Ovary (tissue), 10 donors: ENCODE measurements at places on chromosomes 7 and 10.

DNA sequence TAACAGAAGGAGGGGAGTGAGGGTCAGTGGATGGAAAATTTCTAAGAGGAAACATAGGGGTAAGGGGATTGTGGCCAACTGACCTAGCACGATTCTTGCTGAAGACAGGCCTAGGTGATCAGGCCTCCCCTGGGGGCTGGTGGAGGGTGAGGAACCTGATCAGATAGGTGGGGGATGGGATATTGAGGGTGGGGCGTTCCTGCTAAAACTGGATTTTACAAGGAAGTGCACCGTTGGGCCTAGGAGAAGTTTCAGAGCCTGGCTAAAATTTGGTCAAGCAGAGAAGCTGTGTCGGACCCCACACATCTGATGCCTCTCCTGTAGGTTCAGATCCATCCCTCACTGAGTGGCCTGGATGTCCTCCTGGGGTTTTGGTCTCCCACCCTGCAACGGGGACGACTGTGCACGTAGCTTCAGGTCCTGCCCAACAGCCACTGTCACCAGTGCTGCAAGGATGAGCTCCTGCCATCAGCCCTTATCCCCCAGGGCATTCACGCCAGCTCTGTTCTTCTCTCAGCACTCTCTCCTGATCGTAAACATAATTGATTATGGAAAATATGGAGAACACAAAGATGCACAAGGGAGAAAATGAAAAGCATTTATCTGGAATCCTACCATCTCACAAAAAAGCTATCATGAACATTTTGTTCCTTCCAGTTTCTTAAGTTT, 89.9 kb downstream of the ADCY1 start:
- DNase-seq, result no peak

DNA sequence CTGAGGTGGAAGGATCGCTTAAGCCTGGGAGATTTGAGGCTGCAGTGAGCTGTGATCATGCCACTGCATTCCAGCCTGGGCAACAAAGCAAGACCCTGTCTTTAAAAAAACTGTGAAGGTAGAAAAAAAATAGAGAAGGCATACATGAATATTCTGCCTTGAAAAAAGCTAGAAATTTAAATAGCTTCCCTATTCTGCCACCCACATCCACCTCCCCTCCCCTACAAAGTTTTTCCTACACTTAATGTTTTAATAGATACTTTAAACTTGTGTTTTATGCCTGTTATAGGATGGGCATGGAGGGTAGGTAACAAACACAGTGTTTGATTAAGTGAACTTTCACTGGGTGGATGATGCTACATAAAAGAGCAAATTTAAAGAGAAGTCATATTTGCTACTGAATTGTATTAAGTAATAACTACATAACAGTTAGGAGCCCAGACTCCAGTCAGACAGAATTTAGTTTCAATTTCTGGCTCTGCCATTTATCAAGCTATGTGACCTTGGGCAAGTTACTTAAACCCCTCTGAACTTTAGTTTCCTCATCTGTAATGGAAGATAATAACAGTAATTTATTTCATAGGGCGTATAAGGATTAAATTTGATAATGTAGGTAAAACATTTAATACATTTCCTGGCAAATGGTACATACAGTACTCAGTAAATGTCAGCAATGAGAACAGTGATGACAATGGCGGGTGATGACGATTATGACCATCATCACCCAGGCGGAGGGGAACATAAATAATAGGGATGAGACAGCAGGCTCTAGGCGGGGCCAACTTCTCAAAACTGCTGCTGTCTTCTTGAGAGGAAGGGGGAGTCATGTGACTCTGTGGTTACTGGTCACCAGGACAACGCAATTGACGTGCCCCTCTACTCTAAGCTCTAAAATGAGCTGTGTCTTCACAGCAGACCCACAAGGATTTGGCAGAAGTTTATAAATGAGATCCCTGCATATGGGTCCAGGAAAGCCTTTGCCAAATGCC, 15.8 kb downstream of the DNMBP start:
- no peak for DNase-seq

GRCh38 chr10:51430506-51430905, 268.9 kb downstream of the CSTF2T start:
- no peak for DNase-seq

DNA sequence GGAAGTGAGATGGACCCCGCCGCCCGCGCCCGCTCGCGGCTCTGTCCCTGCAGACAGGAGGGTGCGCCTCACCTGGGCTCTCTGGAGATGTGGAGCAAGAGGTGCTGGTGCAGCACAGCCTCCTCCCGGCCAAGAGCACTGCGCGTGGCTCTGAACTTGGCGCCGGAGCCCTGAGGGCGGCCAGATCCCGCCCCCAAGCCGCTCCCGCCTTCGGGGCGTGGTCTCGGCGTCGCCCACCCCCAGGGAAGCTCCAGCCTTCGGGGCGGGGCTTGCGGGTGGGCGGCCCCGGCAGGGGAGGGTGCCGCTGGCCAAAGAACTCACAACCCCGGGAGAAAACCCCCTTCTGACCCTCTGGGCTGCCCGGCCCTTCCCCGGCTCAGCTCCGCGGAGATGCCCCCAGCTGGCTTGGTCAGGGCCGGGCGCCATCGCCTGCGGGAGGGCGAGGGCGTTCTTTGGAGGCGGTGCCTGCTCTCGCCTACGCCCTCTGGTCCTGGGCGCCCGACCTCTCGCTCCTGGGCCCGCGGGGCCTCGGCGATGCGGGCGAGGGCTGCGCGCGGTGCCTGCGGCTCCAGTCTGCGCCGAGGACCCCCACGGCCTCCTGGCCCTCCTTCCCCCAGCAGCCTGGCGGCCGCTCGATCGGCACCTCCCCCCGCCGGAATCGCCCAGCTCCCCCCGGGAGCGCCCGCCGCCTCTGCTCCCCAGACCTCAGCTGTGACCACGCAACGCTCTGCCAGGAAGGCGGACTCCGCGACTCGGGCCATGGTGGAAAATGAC, at the start of gene ZNF488:
Gene ZNF488 (minus strand): TSS at position 146 of the 774 bp plus-strand sequence. CDS start 15,464 bp downstream, outside the sequence.
- DNase-seq, result peak; percentile 89

- no peak for DNase-seq
These were observed 9.3 kb upstream of the MYL7 start for GRCh38 chr7:44150466-44150832.

GRCh38 chr10:12201543-12201942, 5.6 kb downstream of the CDC123 start:
- no peak for DNase-seq

DNA sequence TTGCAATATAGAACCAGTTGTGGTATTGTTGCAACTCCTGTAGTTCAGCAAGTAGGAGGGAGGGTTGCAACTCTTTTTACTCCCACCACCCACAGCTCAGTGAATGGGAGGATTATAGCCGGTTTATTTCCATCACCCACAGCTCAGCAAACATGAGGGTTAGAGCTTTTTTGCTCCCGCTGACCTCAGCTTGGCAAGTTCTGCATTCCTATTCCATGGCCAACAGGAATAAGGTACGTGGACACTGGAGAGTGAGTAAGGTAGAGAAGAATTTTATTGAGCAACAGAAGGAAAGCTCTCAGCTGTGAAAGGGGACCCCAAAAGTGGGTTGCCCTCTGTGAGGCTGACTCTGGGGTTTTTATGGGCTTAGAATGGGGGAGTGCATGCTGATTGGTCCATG, 167.1 kb upstream of the SMIM30 start:
- no peak for DNase-seq

GRCh38 chr7:158828133-158829020, 932 bp downstream of the ESYT2 start:
- peak; percentile 80 for DNase-seq

DNA sequence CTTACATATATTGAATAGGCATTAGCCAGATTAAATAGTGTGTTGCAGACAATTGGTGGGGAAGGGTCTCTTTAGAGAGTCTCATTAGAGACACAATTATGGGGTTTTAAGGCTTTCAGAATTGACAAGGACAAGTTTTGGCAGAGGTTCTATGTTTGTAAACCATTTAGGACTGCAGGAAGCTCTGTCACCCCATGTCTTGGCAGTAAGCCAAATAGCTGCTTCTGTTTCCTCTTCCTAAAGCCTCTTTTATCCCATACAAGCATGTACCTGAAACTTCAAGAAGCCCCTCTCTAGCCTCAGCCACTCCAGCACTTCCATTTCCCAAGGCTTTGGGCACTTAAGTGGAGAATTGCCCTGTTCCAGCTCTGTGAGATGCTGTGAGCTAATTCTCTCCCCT, 21.8 kb upstream of the LRRC4 start:
- DNase-seq, result no peak

- no peak for DNase-seq
These were observed 272.9 kb upstream of the ZWINT start for GRCh38 chr10:56633876-56634452.

DNA sequence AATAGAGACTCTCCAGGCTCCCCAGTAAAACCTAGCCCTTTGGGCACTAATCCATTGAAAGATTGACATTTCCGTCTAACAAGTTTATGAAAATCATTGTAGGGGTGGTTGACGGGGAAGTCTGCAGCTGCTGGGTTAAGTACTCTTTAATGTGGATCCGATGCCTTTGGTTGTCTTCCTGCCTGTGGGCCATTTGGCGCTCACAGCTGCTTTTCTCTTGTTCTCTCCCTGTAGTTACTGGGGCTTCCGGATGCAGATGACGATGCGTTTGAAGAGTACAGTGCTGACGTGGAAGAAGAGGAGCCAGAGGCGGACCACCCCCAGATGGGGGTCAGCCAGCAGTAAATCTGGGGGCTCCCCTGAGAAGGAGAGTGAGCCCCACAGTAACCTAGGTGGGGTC, 22.4 kb downstream of the MTURN start:
- no peak for DNase-seq

GRCh38 chr7:43691611-43692010, 37.7 kb downstream of the COA1 start:
- no peak for DNase-seq

DNA sequence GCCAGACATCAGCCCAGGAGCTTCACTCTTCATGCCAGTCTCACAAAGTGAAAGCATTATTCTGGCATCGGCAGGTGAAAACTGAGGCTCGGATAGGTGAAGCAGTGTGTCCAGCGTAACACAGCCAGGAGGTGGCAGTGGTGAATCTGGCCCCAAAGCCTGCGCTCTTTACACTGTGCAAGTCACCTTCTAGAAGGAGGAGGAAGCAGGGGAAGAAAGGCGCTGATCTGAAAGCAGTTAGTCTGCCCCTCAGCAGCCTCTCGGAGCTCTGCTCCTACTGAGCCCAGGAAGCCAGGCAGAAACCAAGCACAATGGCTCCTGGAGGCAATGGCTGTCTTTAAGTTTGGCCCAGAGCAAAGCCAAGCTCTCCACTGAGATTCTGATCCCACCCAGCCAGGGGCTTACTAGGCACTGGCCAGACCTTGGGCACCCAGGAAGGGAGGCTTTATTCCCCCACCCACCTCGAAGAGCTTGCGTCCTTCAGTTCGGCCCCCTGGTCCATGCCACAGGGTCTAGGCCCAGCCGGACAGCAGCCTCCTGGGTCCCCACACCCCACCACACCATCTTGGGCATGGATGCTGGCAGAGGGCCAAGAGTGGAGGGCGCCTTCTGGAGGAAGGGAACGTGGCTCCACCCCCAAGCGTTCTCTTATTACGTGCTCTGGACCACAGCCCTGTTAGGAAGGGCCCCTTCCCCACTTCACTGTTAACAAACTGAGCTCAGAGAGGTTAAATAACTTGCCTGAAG, 104.5 kb downstream of the GRID1 start:
- no peak for DNase-seq

- no peak for DNase-seq
These were observed 56.2 kb downstream of the GPR26 start for GRCh38 chr10:123722351-123722750.

- DNase-seq, result peak; percentile 76
These were observed 68.5 kb upstream of the SVIL start for GRCh38 chr10:29703271-29703670.

DNA sequence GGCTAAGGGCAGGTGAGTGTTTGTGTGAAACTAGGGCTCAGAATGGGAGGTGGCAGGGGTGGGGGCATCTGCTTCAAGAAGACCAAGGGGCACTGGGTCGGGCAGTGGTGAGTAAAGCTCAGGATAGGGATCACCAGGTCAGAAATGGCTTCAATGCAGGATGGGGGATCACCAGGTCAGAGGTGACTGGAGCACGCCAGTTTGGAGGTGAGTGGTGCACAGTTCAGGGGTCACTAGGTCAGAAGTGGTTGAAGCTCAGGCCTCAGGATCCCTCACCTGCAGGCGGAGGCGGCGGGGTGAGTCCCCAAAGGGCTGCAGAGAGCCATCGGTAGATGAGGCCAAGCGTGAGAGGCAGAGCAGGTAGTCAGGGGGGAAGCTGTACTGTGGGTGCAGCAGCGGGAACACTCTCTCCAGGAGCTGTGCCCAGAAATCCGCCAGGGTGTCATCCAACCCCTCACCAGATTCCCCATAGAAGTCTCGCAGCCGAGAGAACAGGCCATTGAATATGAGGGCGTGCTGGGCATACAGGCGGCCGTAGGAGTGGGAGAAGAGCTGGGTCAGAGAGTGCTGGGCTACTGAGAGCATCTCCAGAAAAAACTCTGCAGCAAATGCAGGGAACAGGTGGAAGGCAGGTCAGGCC, 1.8 kb downstream of the GPC2 start:
- DNase-seq, result no peak

DNA sequence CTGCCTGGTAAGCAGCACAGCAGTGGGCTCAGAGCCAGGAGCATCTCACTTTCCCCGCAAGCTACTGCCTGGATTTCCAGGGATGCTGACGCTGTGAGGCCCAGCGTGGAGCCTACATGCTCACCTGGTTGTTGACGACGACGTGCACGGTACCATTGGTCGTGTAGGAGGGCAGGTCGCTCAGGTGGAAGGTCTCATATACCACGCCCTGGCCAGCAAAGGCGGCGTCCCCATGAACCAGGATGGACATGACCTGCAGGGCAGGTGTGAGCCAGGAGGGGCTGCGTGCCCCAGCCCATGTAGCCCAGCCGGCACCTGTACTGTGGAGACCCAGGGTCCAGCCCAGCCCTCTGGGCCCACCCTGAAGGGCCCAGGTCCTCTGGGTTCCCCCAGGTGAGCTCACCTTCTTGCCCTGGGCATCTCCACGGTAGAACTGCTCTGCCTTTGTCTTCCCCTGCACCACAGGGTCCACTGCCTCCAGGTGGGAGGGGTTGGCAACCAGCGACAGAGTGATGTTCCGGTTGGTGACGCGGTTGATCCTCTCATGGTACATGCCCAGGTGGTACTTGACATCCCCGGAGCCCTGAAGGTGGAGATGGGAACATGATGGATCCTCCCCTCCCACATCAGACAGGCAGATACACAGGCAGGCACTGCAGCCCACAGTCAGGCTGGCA, 15.4 kb downstream of the OGDHL start:
- no peak for DNase-seq

GRCh38 chr7:28702171-28702570, 256.0 kb downstream of the TRIL start:
- DNase-seq, result no peak

- no peak for DNase-seq
These were observed 2.2 kb downstream of the ADCY1 start for GRCh38 chr7:45576249-45576929.

GRCh38 chr7:105493196-105493922, 28.7 kb downstream of the PUS7 start:
- DNase-seq, result no peak
